ENCODE measurements at places on chromosomes 16 and 17. TPM values are rescaled to one million over a fixed set of nuclear protein-coding genes. Genes with fewer than 3 reads are reported as not detected.

The RAB26 gene
- 2.0 TPM for total RNA-seq

The CEP112 gene
- 10.7 TPM for total RNA-seq

The TMEM100 gene
- 0.25 TPM for total RNA-seq

The NF1 gene
- total RNA-seq = 44.3 TPM

The FTO gene
- total RNA-seq = 85.3 TPM

The HOXB7 gene
- total RNA-seq = not detected

The MYH1 gene
- total RNA-seq = not detected

The ENPP7 gene
- total RNA-seq = not detected

The TEX19 gene
- total RNA-seq = not detected

The ITGB3 gene
- total RNA-seq = 14.2 TPM

The SBK1 gene
- total RNA-seq = not detected

The ABCC6 gene
- total RNA-seq = 0.75 TPM

The HS3ST2 gene
- not detected for total RNA-seq

The SNX20 gene
- not detected for total RNA-seq
